ENCODE measurements at places on chromosomes 12 and 14.
A peak's percentile ranks its signal among the peaks of the same experiment; 100 is the strongest.

- no peak for DNase-seq
Measured at GRCh38 chr12:87608321-87608720, 420.9 kb downstream of the C12orf50 start.

DNA sequence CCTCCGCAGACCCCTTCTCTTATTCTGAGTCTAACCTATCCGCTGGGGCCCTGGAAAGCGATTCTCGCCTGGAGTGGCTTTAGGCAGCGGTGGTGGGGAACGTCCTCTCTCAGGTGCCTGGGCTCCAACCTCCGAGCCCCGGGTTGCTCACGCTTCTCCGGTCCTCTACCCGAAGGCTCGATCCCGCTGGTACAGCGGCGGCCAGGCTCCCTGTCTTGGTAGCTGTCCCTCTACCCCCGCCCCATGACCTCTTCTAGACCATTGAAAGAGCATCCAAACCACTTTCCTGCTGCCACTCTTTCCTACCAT, 505 bp upstream of the HEBP1 start:
- peak; percentile 51 for DNase-seq

GRCh38 chr12:574475-575128, 88.6 kb downstream of the NINJ2 start:
- DNase-seq = no peak

GRCh38 chr12:12916135-12916944, 25.0 kb downstream of the GPRC5A start:
- DNase-seq = peak; percentile 79

DNA sequence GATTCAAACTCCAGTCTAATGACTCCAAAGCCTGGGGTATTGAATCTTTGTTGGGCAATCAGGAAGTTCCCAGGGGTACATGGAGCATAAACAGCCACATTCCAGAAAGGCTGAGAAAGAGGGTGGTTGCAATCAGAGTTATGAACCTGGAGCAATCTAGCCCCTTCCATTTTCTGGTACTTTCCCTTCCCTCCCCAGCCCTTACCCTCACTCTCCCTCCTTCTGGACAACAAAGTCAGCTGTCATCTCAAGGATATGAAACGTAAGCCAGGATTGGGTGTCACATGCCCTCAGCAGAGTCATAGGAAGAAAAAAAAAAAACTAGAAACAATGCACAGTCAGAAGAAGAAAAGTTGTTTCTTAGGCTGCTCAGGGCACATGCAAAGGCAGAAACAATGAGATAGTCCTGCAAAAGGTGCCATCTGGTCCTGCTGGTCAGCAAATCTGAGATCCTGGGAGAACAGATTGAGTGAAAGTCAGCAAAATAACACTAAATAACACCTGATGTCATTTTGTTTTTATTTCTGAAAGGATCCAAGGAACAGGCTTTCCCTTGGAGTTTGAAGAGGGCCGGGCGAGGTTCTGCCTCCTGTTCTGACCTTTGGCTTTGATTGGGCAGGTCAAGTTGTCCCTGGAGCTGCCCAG, 27.1 kb downstream of the TMEM229B start:
- DNase-seq = no peak

GRCh38 chr12:110754101-110754793, 11.6 kb upstream of the PPP1CC start:
- DNase-seq = no peak

GRCh38 chr12:108459149-108459548, 55.9 kb upstream of the FICD start:
- DNase-seq = no peak

- no peak for DNase-seq
Measured at GRCh38 chr12:122656298-122656697, 46.9 kb downstream of the HCAR2 start.

DNA sequence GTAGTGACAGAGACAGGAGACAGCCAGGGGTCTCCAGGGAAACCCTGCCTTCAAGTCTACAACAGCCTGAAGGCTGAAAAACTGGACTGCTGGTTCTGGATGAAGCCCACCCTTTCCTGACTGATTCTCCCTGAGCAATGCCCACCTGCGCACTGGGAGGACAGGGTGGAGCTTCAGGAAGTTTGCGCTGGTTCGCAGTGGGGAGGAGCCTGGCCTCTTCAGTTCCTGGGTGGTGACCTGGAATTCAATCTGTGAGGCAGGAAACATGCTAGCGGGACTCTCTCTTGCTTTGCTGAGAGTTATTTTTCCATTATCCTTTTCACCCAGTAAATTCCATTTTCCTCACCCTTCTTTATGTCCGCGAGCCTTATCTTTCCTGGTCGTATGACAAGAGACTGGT, 600.8 kb downstream of the TRHDE start:
- DNase-seq = no peak

DNA sequence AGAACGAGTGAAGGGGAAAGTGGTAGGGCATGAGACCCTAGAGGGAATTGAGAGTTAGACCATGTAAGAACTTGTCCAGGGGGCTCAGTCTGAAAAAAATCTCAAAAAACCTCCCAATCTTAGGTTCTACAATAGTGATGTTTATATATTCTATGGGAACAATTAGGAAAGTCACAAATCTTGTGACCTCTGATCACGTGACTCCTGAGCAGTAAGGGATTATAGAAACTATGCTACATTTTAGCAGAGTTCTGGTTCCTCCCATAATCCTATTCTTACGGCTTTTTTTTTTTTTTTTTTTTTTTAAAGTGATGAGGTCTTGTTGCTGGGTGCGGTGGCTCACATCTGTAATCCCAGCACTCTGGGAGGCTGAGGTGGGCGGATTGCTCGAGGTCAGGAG, 5.8 kb downstream of the ADCK1 start:
- DNase-seq = no peak

DNA sequence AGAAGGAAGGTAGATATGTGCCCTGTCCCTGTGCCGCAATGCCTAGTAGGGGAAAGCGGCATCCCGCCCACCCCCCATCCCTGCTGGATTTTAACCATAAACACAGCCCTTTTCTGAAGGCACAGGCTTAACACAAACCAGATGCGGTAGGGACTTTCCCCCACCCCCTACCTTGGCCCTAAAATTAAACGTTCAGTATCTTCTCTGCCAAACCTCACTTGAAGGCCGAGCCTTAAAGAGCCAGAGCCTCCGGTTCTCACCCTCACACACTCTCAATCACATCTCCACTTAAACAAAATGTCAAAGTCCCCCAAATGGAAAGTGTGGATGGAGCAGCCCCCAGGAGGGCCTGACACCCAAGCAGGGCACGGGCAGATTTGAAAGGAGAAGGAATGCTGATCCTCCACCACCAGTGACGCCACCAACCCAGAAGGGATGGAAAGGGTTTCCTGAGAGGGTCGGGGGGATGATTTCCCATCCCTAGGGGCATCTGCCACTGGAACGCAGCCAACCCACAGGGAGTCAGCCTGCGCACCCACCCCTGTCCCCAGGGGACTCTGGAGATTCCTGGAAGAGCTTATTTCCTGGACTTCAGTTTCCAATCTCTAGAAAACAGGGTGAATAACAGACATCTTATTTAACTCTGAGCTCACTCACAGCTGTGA, 26.4 kb downstream of the ACTN1 start:
- no peak for DNase-seq

GRCh38 chr14:91399868-91400640, 17.6 kb downstream of the CCDC88C start:
- peak; percentile 46 for DNase-seq

- no peak for DNase-seq
Measured at GRCh38 chr12:50004696-50005095, 20.6 kb downstream of the RACGAP1 start.

DNA sequence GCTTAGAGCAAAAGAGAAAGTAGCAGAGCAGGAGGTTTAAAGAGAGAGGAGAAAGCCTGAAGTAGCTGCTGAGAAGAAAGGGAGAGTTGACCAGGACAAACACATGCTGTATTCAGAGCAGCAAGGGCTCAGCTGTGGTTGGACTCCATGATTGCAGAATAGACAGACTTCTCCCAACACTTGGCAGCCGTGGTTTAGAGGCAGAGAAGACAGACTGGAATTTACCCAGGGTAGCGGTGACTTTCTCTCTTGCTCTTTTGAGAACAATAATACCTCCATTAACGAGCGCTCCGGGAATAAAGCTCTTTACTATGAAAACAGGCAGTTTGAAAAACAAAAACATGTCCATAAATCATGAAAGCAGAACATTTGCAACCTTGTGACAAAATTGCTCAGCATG, 21.4 kb upstream of the IGF1 start:
- DNase-seq = no peak

- DNase-seq = no peak
Measured at GRCh38 chr12:69331909-69332684, 16.1 kb upstream of the LYZ start.

DNA sequence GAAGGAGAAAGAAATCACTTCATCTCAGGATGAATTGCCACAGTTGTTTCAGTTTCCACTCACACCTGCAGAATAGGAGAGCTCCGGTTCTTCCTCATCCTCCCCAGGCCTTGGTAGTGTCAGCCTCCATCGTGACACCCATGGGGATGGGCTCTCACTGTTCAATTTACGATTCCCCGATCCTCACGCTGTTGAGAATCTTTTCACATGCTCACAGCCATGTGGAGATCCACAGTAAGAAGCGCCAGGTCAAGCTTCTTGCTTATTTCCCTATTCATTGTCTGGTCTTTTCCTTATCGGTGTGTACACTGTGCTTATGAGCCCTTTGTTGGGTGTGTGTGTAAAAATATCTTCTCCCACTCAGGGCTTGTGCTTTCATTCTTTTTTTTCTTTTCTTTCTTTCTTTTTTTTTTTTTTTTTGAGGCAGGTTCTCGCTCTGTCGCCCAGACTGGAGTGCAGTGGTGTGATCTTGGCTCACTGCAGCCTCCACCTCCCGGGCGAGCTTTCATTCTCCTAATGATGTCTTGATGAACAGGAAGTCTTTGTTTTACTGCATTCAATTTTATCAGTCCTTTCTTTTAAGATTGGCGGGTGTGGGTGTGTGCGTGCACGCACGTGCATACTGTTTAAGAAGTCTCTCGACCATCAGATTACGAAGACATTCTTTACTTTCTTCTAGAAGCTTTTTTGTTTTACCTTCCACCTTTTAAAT, 21.5 kb downstream of the RIN3 start:
- DNase-seq = no peak

DNA sequence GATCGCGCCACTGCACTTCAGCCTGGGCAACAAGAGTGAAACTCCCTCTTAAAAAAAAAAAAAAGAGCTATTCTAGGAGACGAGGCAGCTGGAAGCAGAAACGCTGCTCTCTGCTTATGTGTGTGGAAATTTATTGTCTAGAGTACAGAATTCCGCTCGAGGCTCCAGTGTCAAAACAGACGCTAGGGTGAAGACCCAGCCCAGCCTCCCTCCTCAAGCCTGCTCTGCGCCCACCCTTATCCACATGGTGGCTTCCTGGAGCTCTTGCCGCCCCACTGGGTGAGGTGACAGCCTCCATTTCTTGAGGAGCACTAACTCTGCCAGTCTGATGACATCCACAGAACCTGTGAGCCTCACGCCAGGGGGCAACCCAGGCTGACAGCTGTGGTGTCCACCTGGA, 49.5 kb upstream of the DLK1 start:
- DNase-seq = no peak

GRCh38 chr12:104372061-104372720, 68.7 kb downstream of the EID3 start:
- DNase-seq = no peak

DNA sequence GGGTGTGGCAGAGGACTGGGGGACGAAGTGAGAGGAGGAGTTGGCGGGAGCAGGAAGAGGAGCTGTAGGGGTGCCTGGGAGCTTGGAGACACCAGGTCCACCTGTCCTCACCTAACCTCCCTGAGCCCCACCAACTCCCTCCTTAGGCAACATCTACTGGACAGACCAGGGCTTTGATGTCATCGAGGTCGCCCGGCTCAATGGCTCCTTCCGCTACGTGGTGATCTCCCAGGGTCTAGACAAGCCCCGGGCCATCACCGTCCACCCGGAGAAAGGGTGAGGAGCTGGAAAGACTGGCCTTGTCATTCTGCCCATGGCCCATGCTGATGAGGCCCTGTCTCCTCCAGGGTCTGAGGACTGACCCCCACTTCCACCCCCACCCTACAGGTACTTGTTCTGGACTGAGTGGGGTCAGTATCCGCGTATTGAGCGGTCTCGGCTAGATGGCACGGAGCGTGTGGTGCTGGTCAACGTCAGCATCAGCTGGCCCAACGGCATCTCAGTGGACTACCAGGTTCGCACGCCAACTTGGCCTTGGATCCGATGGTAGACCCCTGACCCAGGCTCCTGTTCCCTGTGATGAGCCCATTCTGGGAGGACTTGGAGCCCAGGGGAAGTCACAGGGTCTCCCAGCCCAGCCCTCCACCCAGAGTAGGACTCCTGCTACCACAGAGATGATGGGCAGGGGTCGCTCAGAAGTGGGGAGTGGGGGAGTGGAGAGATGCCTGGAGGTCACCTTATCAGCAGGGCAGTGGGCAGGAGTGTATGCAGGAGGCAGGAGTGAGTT, 32.5 kb upstream of the NXPH4 start:
- DNase-seq = no peak

DNA sequence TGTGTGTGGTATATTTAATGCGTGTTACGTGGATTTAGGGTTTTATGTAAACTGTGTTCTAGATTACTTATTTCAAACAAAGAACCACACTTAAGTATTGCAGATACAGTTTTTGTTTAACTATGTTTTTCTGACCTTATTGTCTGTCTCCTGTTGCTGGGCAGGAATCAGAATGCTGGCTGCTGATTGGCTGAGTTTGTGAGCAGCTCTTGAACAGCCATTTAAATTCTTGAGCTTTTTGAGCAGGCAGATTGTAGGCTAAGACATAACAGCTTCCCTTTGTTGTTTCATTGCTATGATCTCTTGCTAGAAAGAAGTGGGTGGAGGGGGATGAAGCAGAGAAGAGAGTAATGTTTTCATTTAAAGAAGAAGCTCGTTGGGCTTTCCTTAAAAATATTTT, 52.2 kb downstream of the ATF7IP start:
- DNase-seq = peak; percentile 72

DNA sequence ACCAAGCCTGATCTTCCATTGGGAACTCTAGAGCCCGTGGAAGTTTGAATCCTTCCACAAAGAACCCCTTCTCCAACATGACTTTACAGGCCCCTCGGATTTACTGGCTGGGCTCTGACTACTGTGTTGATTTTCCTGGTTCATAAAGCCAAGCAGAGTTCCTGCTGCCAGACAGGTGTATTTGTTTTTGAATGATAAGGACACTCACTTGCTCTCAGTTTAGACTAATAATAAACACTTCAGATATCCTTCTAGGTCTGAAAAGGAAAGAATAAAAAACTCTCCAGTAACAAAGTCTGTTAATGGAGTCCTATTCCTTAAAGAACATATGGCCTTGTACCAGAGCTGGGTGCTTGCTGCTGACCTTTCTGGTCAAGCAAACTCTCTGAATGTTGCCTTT, 31.0 kb downstream of the SIX1 start:
- no peak for DNase-seq

DNA sequence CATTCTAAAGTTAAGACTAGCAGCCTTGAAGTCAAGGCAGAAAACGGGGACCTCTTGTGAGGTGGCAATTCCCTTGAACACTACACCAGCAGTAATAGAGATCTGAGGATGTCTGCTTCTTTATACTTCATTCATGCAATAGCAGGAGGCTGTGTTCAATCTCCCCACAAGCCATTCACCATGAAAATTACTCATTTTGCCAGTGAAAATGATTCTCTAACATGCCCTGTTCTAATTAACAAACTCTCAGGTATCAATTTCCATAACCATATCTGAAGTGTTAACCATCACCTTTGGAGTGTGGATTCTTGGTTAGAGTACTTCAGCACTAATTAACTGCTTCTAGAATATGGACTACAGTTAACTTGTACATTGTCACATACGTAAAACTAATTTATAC, 3.4 kb upstream of the GLIPR1 start:
- DNase-seq = no peak
